Fibroblast of the aortic adventitia (primary cell): ENCODE measurements at places on chromosomes 2 and 18.

DNA sequence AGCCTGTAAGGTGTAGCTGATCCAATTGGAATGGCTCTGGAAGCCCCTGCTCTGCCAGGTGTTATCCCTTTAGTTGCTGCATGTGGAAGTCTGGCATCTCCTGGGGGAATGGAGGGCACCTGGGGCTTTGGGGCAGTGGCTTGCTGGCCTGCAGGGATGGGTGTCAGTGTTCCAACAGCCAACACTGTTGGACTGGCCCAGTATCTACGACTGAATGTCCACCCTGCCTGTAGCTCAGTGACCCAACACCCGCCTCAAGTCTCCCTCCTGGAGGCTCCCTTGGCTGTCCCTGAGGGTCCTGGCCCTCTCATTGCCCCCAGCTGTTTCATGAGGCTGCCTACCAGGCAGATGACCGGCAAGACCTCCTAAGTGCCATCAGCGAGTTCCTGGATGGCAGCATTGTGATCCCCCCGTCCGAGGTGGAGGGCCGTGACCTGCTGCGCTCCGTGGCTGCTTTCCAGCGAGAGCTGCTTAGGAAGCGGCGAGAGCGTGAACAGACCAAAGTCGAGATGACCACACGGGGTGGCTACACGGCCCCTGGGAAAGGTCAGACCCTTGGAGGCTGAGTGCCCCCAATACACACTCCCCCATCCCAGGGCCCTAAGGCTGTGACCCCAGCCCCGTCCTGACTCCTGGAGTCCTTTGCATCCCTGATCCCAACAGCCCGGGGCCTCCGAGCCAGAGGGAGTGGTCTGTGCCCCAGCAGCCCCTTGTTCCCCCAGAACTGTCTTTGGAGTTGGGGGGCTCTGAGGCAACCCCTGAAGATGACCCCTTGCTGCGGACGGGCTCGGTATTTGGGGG is 7.7 kb downstream of the SLC4A3 start:
- no peak for DNase-seq

GRCh38 chr2:145124085-145124484 is 604.2 kb upstream of the ZEB2 start:
- peak; percentile 28 for DNase-seq

DNA sequence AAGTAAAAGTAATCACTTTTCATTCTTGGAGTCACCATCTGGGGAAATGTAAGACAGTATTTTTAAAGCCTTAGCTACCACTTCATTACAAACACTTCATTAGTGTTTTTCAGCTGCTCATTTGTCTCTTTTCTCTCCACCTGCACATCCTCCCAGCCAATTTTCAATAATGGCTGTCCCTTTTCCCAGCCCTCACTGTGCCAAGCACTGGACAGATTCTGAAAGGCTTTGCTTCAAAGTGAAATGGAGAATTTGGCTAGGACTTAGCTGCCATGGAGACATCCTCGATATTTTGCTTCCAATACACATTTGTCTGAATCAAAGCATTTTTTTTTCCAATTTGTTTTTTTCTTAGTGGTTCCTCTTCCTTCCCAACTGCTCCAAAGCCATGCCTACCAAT is 272.4 kb upstream of the NRXN1 start:
- no peak for DNase-seq

DNA sequence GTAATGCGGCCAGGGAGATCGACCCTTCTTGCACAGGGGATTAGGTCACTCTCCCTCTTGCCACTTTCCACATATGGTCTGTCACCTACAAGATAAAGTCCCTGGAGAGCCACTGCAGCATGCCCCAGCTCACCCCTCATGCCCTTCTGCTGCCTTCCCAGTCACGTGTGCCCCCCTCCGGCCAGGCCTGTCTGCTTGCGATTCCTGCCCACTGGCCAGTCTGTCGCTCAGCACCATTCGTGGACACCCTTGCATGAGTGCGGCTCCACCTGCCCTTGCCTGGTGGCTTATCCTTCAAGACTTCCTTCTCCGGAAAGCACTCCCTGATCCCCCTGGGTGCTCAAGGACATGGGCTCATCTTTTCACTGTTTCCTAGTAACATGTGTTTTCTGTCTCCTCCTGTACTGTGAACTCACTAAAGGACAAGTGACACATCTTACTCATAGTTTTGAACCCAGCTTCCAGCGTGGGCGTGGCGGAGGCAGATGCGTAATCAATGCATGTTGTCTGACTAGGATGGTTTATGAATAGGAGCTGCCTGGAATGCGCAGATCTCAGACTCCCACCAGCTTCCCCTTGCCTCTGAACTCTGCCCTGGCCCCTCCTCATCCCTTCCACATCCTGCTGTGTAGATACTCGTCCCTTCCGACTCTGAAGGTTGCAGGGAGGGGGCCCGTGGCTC is 7.8 kb upstream of the NT5DC4 start:
- peak; percentile 20 for DNase-seq
